Stimulated activated CD4-positive, alpha-beta T cell treated with anti-CD3 and anti-CD28 coated beads, Interleukin-2, amount 100 ng/mL, for 48 hours (primary cell): ENCODE measurements at places on chromosomes 12 and 14.

- DNase-seq, result no peak
Observed at GRCh38 chr14:54976316-54976715, 50.6 kb downstream of the WDHD1 start.

DNA sequence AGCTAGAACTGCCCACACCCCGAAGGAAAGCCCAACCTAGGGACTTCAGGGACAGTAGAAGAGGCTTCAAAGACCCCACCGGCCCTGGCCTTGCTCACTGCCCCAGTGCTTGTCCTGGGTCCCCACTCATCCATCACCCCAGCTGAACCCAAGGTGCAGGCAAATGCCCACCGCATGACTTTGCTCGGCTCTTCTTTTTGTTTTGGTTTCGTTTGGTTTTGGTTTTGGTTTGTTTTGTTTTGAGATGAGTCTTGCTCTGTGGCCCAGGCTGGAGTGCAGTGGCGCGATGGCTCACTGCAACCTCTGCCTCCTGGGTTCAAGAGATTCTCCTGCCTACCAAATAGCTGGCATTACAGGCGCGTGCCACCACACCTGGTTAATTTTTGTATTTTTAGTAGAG, 9.0 kb downstream of the CCDC85C start:
- peak; percentile 27 for DNase-seq

- no peak for DNase-seq
Observed at GRCh38 chr12:57219993-57220754, 3.6 kb downstream of the NXPH4 start.

DNA sequence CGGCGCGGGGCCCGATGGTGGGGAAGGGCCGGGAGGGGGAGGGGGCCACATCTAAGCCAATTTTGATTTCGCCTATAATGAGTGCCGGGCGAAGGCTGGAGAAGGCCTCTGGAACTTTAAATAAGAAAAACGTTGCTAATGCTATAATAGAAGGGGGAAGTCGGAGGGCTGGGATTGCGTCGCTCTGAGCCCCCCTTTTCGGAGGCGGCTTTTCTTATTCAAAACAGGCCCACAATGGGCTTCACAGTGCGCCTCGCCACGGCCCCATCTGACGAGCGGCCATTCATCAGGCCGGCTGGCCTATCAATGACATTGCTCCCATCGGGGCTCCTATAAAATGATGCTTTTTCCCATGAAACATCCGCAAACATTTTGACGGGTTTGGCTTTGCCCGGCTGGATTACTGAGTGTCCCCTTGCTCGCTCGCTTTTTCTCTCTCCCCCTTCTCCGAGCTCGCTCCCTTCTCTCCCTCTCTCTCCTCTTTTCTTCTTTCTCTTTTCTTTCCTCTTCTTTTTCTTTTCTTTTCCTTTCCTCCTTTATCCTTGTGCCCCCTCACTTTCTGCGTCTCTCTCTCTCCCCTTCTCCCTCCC, at the start of gene RFX4:
Gene RFX4 (plus strand): TSS at position 364 of the 590 bp plus-strand sequence. CDS start 317 bp downstream, outside the sequence.
- DNase-seq, result no peak

GRCh38 chr12:43551971-43552559, at the start of gene ADAMTS20:
TSS of gene ADAMTS20 (minus strand) at chr12:43552203. CDS start at chr12:43551921, 282 bp downstream.
- no peak for DNase-seq

- DNase-seq, result no peak
Observed at GRCh38 chr12:3755898-3756297, 3.0 kb upstream of the CRACR2A start.
